ENCODE measurements at places on chromosomes 3 and 15.

DNA sequence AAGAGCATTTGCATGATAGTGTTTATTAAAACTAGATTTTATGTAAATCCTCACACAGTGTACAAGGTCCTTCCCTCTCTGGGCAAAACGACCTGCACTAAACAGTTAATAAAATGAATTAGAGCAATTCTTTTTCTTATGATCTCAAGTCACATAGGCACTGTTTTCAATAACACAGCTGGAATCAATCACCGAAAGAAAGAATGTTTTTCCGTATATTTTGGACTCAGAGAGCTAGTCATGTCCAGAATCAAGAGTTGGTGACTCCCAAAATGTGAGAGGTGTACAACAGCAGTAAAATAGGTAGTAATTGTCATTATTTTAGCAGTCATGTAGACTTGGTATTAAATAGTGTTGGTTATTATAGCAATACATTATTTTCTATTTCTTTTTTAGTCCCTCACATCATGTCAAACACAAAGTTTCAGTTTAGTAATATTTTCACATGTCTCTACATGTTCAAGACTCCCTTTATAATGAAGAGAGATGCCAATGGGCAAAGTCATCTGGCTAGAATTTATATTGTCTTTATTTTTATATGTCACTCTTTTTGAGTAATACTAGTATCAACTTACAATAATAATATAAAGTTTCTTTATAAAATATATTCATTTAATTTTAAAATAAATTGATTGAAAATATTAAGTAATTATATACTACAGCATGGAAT, 448.6 kb upstream of the CDIN1 start:
- no peak for DNase-seq

DNA sequence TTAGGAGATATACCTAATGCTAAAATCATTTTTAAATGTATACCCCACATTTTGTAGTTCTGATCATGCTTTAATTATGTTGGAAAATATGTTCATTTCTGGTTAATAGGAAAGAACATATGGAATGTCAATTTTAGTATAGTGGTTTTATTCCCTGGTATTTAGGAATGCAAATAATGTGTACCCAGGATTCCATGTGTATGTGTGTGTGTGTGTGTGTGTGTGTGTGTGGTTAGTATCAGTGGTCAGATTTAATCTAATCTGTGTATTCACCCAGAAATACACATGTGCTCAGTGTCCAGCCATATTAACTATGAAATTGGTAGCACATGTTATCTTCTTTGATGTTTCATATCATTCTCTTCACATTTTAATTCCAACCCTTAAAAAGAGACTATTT, 233.5 kb upstream of the DCBLD2 start:
- no peak for DNase-seq

DNA sequence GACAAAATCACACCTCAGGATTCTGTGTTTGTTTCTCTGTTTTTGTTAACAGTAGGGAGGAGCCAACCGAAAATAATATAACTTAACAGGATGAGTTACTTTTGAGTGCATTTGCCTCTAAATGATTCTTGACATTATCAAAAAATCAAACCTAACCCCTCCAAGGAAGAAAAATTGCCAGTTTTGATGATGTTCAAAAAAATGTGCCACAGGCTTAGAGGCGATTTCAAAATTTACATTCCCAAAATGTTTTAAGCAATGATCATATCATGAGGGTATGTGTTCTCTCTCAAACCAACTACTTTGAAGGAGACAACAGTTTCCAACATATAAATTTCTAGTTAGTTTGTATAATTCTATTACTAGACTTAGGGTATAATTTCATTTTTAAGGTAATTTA, 6.7 kb downstream of the VGLL3 start:
- no peak for DNase-seq

GRCh38 chr15:85854345-85855097, 59.8 kb upstream of the KLHL25 start:
- DNase-seq: peak; percentile 53

DNA sequence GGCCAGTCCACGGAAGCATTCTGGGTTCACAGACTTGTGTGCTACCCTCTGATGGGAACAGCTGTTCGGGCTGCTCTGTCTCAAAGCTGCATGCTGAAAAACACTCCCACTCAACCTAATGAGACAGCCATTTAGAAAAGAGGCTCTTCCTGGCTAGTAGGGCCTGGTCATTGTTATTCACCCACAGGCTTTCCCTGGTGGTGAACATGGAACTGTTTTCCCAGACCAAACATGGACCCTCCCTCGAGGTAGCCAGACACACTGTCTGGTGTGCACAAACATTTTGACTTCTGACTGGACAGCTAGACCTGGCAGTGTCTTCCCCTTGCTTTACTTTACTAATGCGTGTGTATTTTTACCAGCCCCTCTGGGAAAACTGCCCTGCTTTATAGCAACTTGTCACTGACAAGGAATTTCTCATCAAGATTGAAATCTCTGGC, 39.0 kb downstream of the MECOM start:
- no peak for DNase-seq

DNA sequence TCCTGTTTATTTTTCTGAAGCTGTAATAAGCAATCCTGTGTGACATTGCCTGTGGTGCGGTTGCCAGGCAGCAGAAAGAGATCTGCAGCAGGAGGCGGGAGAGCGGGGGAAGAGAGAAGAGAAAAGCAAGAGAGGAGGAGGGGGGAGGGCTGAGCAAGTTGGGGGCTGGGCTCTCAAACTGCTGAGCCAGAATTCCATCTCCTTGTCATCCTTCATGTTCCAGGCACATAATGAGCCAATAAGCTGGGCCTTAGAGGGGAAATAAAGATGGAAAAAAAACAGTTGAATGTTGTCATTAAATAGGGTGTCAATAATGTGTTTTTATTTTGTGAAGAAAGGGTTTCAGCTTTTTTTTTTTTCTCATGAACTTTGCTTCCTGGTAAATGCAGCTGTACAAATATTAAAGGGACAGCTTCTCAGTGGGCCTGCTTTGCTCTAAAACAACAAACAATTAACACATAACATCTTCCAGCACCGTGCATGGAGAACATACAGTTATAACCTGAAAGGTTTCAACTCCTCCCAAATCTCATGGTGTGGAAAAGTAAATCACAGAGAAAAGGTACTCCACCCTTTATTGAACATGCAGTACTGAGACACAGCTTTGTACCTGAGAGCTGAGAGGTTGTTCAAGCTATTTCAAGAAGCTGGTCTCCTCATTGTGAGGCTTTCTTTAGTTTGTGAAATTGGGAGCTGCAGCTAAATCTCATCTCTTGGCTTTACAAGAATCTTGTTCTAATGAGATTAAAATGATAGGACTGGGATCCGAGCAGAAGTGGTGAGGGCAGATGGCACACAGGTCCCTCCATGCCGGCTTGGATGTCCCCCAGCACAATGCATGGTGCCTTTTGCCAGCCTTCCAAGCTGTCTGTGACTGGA, 451.1 kb upstream of the KCNMB2 start:
- peak; percentile 79 for DNase-seq

DNA sequence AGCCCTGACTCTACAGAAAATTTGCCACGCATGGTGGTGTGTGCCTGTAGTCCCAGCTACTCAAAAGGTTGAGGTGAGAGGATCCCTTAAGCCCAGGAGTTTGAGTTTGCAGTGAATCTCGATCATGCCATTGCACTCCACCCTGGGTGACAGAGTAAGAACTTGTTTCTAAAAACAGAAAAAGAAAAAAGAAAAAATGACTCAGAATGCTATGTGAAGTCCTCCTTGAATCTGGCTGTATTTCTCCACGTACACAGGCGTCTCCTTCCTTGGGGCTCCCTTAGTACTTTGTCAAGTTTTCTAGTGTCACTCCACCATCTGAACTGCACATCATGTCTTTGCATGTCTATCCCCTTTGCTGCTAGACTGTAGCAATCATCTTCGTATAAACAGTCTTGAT, 104.4 kb downstream of the LMLN start:
- DNase-seq: no peak

GRCh38 chr15:98753726-98754656, 105.7 kb downstream of the IGF1R start:
- DNase-seq: no peak

GRCh38 chr3:12828751-12829150, 12.6 kb downstream of the RPL32 start:
- no peak for DNase-seq

All from posterior cingulate gyrus (tissue), 11 donors.